Fibroblast of skin of left quadriceps (primary cell): ENCODE measurements at places on chromosomes 2 and 18.

- no peak for DNase-seq
These were observed 864 bp downstream of the LBH start for GRCh38 chr2:30231996-30232800.

DNA sequence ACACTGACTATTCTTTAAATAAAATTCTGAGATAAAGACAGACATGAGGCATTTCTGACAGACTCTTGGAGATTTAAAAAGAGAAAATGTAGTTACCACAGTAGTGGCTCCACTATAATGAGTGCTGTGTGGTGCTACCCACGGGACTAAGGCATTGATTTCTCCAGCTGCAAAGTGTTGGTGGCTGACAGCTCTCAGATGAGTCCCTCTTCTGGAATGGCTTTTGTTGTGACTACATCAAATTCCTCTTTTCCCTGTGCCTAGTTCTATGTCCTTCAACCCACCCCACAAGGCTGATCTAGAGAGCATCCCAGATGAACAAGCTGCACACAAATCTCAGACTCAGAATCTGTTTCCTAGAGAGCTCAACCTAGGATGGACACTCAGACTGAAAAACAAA lies 884.8 kb upstream of the ZEB2 start:
- DNase-seq = no peak

DNA sequence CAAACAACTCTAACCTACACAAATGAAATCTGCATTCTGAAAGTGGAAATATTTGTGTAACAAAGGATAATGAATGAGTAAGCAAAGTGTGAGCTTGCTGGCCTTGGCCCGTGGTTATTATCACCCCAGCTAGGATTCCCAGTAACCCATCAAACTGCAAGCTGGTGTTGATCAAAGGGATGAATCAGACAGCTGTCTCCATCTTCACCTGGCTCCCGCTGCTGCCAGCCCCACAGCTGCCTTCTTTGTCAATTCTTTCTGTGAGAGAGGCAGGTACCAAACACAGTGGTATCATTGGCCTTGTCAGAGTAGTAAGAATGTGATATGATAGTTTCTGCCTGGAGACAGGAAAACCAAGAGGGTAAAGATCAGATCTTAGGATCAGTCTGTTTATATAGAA lies 25.2 kb upstream of the RGPD4 start:
- no peak for DNase-seq

DNA sequence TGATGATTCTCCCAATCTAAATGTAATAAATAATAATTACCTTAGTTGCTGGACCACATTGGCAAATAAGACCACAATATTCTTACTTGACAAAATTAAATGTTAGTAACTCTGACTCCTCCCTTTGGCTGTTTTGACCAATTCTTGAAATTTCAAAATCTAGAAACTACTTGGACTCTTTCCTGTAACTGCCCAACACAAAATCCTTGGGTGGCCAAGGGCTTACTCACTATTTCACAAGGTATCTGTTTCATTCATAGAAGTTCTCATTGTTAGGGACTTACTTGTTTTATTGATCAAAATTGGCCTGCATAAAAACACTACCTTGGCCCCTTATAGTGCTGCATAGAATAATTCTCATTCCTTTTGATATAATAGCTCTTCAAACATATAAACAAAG lies 19.4 kb downstream of the CDH20 start:
- no peak for DNase-seq

- no peak for DNase-seq
These were observed 204.7 kb downstream of the TGIF1 start for GRCh38 chr18:3654442-3655253.

GRCh38 chr2:31764169-31764568 lies 183.4 kb upstream of the SRD5A2 start:
- DNase-seq = peak; percentile 3

- no peak for DNase-seq
These were observed 78.0 kb downstream of the NDUFA10 start for GRCh38 chr2:239946864-239947728.

DNA sequence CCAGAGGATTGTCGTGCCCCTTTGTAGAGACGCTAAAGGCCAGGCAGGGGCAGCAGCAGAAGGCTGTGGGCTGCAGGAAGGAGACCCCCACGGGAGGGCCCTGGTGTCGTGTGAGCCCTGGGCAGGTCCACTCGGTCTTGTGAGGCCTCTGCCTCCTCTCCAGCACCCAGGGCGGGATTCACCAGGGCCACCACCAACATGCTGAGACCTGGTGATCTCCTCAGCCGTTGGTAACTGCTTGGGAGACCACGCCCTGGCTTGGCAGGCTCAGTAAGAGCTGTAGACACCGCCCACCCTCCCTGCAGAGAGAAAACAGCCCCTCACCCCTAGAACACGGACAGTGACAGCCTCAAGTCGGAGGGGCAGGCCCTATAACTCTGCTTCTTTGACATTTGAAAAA lies 21.1 kb downstream of the MBP start:
- no peak for DNase-seq

GRCh38 chr2:145095641-145096435 lies 575.9 kb upstream of the ZEB2 start:
- peak; percentile 67 for DNase-seq

- no peak for DNase-seq
These were observed 12.9 kb upstream of the NABP1 start for GRCh38 chr2:191664823-191665677.

- peak; percentile 10 for DNase-seq
These were observed 26.5 kb downstream of the LDAH start for GRCh38 chr2:20796374-20796791.

DNA sequence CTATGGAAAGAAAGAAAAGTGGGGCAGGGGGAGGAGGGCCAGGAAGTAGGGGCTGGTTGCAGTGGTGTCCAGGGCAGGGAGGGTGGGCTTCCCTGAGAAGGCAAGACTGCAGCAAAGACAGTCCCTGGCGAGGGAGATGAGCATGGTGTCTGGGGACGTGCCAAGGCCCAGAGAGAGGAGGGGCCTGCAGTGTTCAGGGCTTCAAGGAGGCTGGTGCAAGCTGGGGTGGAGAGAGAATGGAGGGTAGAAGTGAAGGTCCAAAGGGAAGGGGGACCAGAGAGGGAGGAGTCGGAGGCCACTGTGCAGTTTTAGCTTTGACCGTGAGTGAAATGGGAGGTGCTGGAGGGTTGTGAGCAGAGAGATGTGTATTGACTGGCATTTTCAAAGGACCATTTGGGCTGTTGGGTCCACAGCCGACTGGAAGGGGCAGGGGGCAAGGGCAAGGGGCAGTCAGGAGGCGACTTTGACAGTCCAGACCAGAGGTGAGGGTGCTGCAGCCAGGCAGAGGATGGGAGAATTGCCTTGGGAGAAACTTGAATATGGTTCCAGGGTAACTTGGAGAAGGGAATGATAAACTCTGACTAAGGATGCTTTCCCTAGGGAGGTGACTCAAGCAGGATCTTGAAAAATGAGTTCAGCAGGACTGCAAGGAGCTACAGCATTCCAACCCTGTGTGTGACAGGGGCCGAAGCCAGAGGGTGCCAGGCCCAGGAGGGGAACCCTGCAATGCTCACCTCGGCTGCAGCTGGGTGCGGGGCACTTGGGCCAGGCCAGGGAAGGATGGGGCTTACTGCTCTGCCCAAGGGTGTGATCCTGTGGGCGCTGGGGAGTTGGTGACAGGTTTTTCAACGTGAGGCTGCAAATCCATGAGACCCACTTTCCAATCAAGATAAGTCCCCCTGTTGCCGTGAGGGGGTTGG lies 177.1 kb upstream of the HAAO start:
- peak; percentile 82 for DNase-seq

DNA sequence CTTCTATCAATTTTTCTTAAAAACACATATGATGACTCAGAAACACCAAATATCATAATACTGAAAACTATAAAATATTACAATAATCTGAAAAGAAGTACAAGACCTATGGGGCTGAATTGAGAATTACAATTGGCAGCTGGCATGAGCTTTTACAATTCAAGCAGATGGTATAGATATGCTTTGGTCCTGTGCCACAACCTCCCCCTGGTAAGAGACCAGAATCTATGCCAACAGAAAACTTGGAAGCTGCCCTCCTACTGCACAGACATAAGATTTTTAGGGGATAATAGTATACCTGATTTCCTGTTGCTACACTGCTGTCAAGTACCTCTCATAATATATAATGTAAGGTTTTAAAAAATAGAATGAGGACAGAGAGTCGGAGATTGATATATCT lies 46.8 kb upstream of the CDH7 start:
- DNase-seq = no peak

DNA sequence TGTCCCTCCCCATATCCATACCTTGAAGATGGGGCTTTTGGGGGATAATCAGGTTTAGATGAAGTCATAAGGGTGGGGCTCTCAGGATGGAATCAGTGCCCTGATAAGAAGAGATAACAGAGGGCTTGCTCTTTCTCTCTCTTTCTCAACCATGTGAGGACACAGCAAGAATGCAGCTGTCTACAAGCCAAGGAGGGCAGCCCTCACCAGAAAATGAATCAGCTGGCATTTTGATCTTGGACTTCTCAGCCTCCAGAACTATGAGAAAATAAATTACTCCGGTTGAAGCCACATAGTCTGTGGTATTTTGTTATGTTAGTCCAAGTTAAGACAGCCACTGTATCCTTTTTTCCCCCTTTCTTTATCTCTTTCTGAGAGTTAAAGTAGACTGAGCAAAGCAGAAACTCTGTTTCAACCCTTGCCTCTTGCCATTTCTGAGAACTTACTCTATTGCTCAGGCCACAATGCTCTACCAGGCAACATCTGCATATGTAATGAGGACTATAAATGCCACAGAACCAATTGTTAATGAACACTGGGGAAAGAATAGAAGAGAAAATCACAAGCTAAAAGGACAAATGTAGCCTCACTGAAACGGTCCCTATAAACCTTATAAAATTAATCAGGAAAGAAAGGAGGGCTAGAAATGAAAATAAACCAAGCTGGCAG lies 56.9 kb downstream of the SRBD1 start:
- DNase-seq = no peak

DNA sequence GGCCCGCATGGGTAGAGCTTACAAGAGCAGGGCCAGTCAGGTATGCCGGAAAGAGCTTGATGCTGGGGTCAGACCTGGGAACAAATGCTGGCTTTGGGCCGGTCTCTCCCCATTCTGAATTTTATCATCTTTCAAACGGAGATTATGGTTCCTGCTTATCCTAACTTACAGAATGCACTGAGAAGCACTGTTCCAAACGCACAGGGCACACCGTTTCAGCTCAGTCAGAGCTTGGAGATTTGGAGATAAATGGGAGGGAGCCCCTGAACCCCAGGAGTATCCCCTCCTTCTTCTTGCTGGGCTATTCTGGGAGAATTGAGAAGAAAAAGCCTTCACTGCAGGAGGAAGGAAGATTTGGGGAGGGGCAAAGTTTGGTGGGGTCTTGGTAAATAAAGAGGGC lies 169.4 kb downstream of the DDX1 start:
- no peak for DNase-seq

DNA sequence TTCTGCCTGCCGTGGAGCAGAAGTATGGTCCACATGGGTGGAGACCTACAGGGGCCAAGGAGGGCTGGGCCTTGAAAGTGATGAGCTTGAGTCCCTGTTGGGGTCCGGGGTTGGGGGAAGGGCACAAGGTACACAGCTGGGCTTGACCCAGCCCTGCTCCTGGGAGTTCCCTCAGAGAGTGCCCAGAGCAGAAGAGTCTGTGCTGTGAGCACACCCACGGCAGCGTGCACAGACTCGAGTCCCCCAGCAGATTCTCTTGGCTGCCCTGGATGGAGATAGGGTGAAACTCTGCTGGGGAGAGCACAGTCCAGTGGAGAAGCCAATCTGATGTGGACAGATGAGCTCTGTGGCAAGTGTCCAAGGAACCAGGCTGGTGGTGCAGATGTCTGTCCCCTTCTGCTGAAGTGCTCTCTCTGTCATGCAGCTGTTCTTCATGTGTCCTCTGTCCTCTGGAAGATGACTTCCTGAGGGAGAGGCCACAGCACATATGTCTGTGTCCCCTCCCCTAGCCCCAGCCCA lies 27.5 kb downstream of the INPP4A start:
- no peak for DNase-seq

DNA sequence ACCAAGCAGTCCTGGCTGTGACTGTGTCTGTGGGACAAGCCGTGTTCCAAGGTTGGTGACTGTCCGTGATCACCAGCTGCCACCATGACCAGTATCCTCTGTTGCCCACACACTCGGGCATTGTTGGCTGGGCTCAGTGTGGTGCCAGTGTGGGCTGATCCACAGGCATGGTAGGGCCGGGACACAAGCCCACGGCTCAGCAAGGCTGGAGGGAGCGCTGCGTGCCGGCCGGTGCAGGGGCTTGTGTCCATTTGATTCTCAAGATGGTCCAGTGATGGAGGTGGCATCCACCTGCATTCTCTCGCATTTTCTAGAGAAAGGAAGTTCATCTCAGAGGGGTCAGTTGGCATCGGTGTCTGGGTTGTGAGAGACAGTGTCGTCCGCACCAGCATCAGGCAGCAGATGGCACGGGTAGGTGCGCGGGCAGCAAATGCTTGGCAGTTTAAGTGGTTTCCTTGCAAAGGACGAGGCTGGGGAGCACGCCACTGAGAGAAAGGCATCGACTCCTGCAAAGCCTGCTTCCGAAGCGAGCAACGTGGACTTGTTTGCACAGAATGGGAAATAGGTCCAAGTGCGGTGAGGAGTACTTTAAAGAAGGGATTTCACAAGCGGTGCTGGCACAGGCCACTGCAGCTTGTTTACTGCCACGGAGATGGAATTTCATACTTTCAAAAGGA lies 20.9 kb downstream of the TWIST2 start:
- peak; percentile 67 for DNase-seq

DNA sequence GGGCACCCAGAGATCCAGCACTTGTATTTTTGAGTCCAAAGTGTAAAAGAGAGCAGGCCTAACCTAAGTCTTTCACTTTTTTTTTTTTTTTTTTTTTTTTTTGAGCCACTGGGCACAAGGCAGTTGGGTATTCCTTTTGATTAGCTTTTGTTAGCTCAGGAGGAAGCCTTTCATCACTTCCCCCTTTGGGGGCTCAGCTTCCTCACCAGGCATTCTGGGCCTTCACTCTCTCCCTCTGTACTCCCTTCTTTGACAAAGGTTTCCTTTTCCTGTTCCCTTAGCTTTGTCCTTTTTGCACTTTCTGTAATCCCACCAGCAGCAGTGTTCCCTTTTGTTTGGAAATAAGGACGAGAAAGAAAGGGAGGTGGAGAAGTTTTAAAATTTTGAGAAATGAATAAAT lies 88.2 kb downstream of the PKP4 start:
- DNase-seq = no peak

DNA sequence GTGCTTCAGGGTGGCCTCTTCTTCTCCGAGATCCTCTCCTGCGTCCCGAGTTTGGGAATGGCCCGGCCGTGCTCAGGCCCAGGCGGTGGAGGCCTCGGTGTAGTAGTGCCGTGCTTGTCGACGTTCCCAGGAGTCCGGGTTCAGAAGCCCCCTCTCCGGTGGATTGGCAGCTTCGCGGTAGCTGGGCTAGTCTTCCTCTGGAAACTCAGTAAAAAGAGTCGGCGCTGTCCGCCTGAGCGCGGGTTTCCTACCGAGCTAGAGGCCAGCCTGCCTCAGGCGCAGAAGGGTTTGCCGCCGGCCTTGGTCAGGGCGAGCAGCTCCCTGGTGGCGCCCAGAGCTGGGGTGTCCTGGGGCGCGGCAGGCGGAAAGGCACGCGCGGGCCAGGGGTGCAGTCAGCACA lies 3.2 kb downstream of the RALBP1 start:
- DNase-seq = no peak

GRCh38 chr18:78309924-78310323 lies 669.7 kb upstream of the SALL3 start:
- no peak for DNase-seq
